ENCODE measurements at places on chromosomes 1 and 21.

DNA sequence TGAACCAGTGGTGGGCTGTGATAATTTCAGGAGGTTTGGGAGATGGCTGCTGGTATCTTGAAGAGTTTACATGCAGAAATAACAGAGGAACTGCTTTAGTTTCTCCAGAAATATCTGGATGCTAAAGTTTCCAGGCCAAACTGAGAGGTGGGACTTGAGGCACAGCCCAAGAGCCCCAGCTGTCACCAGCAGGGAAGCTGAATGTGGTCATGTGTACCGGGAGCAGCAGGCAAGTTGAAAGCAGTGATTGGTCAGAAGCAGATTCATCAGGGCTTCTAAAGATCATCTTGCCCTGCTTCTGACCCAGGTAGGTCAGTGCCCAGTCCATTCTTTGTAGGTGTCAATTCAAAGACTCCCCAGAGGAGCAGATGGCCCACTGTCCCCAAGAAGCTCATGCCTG lies 7.9 kb upstream of the RPTN start:
- no peak for DNase-seq

GRCh38 chr1:240464099-240464498 lies 147.9 kb downstream of the GREM2 start:
- no peak for DNase-seq

DNA sequence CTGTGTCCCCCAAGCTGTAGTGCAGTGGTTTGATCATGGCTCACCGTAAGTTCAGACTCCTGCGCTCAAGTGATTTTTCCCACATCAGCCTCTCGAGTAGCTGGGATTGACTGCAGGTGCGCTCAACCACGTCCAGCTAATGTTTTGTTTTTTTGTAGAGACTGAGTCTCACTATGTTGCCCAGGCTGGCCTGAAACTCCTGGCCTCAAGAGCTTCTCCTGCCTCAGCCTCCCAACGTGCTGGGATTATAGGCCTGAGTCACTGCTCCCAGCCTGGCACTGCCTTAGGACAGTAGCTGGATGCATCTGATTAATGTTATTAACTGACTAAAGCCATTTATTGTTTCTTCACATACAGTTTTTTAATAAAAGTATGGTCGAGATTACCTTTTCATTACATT lies 40.2 kb downstream of the RNF11 start:
- DNase-seq = no peak

GRCh38 chr1:180981596-180982387 lies 40.9 kb downstream of the STX6 start:
- no peak for DNase-seq

DNA sequence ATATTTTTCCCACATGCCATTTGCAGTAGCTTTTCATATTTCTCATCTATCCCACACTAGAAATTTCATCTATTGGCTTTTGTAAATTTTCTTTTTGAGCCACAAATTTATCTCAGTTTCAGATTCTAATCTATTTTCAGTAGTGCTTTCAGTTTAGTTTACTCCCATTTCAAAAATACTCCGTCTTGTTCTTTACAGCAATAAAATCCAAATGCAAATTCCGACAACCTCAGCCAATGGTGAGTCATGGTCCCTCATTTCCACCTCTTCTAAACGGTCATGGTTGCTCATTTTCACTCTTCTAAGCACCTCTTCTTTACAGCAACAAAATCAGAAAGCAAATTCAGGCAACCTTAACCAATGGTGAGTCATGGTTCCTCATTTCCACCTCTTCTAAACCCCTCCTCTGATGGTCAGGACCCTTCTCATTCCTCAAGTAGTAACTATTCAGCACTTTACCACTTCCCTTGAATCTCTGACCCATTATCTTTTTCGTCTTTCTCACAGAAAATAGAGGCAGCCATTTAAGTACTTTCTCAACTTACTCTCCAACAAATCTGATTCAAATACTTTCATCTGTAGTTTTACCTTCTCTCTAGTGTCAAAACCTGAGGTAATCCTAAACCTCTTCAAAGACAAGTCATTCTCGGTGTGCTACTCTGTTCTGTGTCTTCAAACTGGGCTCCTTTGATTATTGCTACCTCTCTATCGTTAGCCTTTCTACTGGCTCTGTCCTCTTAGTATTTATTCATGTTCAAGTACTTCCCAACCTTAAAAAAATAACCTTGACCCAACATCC lies 34.4 kb downstream of the C21orf91 start:
- DNase-seq = no peak

GRCh38 chr1:236130372-236130771 lies 12.0 kb upstream of the GPR137B start:
- no peak for DNase-seq

DNA sequence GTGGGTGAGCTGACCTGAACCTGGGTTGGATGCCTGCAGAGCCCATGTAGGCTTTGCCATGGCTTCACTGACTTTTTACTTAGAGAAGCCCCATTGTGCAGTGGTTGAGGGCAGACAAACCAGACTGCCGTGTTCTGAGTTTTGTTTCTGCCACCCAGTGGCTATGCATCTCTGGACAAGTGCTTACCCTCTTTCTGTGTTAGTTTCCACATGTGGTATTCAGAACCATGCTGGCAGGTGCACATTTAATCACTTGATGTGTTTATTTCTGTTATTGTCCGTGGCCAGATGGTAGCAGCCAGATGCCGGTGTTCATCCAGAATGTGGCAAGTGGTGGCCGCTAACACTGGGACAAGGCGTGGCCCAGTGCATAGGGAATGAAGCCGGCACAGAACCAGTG lies 10.3 kb upstream of the PTPN7 start:
- DNase-seq = no peak

- peak; percentile 87 for DNase-seq
Measured at GRCh38 chr1:24321697-24322469, 2.7 kb downstream of the GRHL3 start.

DNA sequence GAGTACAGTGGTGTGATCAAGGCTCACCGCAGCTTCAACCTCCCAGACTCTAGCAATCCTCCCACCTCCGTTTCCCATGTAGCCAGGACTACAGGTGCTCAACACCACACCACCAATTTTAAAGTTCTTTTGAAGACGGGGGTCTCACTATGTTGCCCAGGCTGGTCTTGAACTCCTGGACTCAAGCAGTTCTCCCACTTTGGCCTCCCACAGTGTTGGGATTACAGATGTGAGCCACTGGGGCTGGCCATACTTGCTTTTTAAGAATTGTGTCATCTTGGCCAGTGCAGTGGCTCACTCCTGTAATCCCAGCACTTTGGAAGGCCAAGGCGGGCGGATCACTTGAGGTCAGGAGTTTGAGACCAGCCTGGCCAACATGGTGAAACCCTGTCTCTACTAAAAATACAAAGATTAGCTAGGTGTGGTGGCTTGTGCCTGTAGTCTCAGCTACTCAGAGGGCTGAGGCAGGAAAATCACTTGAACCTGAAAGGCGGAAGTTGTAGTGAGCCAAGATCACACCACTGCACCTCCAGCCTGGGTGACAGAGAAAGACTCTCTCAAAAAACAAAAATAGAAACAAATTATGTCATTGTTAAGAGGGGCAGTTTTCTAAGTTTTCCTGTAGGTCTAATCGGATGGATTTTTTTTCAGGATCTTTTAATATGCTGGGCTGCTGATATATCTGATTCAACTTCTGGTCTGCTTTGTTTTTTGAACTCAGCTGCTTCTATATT lies 18.7 kb downstream of the AK4 start:
- no peak for DNase-seq

DNA sequence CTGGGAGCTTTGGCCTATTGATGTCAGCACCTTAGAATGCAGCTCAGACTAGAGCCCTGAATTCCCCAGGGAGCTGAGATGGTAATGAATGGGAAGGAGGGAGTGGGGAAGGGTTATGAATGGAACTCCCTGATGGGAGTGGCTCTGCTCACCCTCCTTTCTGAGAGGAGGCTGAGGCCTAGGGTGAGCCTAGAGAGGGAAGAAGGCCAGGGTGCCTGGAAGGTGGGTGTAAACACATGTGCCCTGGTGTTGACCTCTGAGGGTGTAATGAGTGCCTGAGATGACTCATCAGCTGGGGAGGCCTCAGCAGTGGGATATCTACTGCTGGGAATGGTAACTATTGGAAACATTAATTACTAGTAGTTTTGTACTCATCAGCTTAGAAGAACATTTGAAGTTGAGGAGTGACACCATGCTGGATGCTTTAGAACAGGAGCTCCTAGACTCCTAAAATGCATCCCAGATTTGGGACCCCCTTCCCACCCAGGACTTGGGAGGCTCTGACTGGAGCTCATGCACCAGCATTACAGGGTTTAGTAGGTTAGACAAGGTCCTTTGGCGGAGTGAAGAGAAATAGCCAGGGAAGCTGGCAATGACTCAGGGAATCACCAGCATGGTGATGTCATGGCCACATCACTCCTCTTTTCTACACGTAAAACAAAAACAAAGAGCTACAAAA lies 16.0 kb upstream of the PIGV start:
- peak; percentile 88 for DNase-seq

DNA sequence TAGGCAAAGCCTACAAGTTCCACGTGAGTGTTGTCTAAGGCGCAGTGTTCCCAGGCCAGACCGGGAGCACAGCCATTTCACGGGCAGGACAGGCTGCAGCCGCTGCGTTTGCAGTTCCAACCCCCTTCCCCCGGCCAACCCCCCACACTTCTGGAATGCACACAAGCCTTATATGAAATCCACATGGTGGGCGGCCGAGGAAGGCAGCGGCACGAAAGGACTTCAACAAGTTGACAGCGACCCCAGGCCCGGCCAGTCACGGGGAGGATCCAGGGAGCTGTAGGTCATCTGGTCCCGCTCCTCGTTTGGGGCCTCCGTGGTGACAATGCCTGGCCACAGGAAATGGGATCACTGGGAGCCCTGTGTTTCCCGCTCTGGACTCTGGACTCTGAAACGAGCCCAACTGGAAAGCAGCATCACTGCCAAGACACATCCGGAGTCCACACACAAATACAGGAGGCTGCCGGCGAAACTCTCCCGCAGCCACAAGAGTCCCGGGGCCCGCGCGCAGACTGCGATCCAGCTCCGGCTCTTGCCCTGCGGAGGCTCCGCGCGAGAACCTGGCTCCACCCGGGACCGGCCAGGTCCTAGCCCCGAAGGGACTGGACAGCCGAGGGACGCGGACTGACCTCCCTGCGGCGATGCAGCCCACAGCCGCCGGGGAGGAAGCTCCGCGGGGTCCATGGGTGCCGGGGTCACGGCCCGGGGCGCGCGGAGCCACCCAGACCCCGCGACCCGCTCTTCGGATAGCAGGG lies 794 bp downstream of the NID1 start:
- peak; percentile 75 for DNase-seq

DNA sequence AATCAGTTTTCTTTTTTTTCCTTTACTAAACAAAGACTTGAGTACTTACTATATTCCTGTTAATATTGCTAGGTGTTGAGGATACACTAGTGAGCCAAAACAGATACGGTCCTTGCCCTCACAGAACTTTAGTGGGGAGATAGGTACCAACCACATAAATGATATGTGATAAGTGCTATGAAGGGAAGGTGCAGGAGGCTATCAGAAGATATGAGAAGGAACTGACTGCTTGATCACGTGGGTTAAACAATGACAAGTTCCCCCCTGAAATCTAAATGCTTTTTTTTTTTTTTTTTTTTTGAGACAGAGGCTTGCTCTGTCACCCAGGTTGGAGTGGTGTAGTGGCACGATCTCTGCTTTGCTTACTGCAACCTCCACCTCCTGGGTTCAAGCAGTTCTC lies 25.0 kb downstream of the RBM15 start:
- DNase-seq = no peak

GRCh38 chr1:164726235-164726634 lies 167.3 kb downstream of the PBX1 start:
- peak; percentile 63 for DNase-seq

DNA sequence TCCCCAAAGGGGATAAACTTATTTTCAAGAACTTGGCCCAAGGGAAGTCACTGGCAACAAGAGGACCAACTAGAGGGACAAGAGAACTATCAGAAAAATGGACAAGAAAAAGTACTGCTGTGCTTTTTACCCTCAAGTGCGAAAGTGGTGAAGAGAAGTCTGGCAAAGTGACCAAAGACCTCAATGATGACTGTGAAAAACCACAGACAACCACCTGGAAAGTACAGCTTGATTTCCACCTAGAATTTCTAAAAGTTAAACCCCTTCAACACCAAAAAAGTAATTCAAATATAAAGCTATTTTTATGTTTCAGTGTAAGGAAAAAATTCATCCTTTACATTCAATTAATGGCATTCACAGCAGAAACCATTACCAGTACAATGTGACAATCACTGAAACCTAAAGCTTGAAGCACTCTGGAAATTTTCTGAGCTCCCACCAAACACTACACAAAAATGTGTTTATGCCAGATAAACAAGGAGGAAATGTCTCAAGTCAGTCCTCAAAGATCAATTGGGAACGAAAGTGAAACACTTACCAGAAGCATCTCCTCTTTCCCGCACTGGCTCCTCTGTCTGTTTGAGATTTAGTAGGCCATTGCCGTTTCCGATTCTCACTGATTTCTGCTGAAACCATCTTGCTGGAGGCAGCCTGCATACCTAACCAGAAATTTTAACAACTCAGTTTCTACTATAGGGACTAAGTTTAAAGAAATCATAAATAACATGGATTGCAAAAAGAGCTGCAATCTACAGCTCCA lies 8.3 kb downstream of the SDE2 start:
- DNase-seq = no peak

DNA sequence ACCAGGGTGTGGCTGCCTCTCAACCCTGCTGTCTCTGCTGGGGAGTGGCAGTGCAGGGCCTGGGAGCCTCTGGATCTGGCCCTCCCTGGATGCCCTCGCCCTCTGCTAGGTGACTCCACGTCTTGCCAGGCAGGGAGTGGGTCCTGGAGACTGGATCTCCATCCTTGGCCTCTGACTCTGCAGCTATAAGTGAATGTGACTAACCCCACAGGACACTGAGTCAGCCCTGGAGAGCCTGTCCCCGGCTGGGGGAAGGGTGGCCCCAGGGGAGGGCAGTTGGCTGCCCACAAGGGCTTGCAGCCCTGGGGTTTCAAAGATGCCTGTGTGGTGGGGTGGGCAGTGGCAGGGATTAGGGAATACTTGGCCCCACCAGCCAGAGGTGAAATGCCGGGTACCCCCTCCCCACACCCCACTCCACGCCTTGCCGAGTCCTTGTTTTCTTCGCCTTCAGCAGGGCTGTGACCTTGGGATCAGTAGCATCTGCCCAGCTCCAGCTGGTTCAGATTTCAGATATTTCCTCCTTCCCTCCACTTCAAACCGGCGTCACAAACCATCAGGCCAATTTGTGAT lies 1.9 kb upstream of the MYBPH start:
- DNase-seq = peak; percentile 70

DNA sequence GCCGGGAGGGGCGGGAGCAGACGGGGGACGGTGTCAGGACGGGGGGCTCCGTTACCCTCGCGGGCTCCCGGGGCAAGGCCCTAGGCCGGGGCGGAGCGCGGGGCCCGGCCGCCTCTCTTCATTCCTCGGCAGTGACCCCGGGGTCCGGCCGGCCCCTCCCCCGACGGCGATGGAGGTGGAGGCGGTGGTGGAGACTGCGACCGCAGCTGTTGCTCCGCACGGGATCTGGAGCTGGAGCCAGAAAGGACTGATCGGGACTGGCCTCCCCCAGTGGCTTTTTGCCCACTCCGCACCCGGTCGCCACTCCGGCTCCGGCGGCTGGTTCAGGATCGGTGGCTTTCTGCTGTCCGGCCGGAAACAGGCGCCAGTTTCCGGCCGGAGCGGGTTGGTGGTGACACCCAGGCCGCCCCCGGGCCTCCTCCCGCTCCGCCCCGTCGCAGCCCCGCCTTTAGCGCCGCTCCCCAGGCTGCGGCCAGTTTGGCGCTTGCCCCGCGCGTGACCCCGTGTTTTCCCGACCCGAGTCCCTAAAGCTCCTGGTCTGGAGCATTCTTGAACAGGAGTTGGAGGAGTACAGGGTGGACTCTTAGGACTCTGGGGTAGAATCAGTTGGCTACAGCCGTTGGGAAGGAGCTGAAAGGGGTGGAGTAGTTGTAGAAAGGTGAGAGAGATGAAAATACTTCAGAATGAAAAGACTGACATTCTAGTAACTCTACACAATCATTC lies at the start of gene OTUD7B:
TSS of gene OTUD7B (minus strand) at position 334 of the 723 bp plus-strand sequence. CDS start 33,216 bp downstream, outside the sequence.
- peak; percentile 94 for DNase-seq

- DNase-seq = no peak
Measured at GRCh38 chr1:157089789-157090188, 9.8 kb downstream of the ETV3L start.

All from AG08396 (cell line).